CD4-positive, CD25-positive, alpha-beta regulatory T cell (primary cell): ENCODE measurements at places on chromosomes 13 and 19. TPM values are rescaled to one million over a fixed set of nuclear protein-coding genes. Genes with fewer than 3 reads are reported as not detected.

DNA sequence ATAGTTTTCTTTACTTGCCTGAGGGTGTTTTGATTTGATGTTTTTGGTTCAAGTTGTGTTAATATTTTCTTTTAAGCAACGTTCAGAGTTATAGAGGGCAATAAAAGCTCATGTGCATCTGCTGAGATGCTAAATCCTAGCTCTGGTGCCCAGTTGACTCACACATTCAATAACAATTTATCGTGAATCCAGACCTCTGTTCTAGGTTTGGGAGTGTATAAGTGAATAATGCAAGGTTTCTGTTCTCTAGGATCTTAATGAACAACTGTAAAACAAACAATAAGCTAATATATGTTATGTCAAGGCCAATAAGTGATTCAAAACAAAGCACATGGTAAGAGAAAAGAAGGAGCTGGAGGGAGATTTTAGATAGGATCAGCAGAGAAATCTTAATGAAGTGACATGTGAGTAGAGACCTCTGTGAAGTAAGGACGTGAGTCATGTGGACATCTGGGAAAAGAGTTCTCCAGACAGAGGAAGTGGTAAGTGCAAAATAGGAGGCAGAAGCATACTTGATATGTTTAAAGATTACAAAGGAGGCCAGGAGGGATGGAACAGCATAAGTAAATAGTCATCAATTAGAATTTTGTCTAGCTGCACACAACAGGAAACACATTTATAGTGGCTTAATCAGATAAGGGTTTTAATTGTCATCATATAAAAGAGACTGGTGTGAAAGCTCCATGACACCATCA lies 278.5 kb upstream of the HTR2A start:
- no peak for DNase-seq
- H3K36me3 ChIP-seq = no peaks in the 10 kb centered on the region
- H3K27ac ChIP-seq = no peak overlapping the region
- H3K4me3 ChIP-seq = no peak overlapping the region
- H3K4me1 ChIP-seq = no peaks in the 10 kb centered on the region

GRCh38 chr19:9039728-9040127 lies 29.5 kb upstream of the MUC16 start:
- no peak overlapping the region for H3K27ac ChIP-seq
- H3K36me3 ChIP-seq = no peaks in the 10 kb centered on the region
- H3K4me1 ChIP-seq = no peaks in the 10 kb centered on the region
- DNase-seq = no peak

DNA sequence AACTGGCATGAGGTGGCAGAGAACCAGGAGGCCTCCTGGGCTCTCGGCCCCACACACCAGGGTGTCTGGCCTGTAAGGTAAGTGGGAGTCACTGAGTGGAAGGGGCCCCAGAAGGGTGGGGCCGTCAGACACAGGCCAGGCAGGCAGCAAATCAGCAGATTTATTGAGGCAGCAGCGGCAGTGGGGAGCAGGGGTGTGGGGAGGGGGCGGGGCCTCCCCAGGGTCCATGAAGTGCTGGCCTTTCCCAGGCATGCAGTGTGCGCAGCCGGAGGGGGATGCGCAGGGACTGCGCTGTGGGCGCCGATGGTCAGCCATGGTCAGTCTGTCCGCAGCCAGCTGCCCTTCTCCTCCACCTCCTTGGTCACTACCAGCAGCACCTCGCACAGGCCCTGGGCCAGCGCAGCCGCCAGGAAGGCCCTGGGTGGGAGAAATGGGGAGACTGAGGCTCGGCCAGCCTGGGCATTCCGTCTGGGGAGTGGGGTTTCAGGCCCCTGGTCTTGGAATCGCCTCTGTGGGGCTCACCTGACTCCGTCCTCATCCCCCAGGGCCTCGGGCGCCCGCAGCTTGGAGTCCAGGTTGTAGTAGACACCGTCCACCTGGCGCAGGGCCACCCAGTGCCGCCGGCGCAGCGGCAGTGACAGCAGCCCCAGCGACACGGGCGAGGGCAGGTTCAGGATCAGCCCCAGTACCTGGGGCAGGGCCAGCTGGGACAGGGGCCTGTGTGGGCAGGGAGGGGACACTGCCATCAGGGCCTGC lies 5.0 kb downstream of the JOSD2 start:
- no peak overlapping the region for H3K4me3 ChIP-seq
- no peaks in the 10 kb centered on the region for H3K36me3 ChIP-seq
- no peak overlapping the region for H3K27ac ChIP-seq
- no peak for DNase-seq

DNA sequence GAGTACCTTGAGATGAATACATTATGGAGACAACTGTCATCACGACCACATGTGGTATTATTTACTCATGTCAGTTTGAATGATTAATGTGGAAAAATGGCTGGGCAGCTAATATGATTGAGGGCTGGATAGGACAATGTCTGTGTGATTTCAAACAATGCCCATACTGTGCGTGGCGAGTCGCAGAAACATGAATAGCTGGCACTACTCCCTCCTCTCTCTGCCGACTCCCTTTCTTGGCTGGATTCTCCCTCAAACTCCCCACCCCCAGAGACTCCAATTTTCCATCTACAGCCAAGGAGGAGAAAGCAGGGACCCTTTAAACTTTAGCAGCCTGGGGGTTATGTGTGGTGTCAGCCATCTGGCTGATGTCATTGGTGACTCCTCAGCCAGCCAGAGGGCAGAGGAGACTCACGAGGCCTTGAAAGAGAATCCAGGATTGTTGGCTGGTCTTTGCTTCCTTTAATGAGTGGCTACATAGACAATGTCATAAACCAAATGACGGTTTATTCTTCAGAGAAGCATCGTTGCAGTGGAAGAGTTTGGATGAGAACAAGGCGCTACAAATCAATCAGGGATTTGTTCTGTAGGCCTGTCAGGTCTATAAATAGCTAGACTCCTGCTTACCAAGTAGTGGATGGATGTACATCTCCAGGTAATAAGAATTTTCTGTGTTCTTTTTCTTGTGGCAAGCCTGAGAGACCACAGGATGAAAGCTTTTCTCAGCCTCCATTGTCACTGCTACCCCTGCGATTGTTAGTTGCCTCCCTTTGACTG lies 165.6 kb downstream of the DLEU7 start:
- no peak overlapping the region for H3K27ac ChIP-seq
- H3K36me3 ChIP-seq = no peaks in the 10 kb centered on the region
- DNase-seq = no peak
- no peak overlapping the region for H3K4me3 ChIP-seq

- H3K27me3 ChIP-seq = no peaks in the 10 kb centered on the region
- H3K4me3 ChIP-seq = no peak overlapping the region
- no peaks in the 10 kb centered on the region for H3K36me3 ChIP-seq
- H3K27ac ChIP-seq = no peak overlapping the region
Measured at GRCh38 chr19:35777086-35777841, 1.9 kb downstream of the ARHGAP33 start.

DNA sequence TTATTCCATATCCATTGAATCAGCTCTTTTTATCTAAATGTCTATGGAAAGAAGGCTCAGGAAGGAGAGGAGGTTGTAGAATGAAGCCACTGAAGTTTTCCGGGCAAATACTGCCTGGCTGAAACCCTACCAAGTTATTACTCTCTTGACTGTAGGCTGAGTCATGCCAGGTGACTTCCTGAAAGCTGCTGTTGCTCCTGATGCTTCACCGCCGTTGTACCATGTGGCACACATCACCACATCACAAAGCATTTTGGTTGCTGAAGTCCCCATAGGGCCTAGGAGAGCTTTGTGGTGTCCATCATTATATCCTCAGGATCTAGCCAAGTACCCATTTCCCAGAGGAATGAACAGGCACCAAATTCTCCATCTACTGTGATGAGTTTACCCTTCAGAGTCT lies 11.1 kb upstream of the TDRD12 start:
- no peaks in the 10 kb centered on the region for H3K27me3 ChIP-seq
- H3K4me1 ChIP-seq = peaks cover 3% of the 10 kb centered on the region
- no peak overlapping the region for H3K4me3 ChIP-seq
- DNase-seq = peak; percentile 64

DNA sequence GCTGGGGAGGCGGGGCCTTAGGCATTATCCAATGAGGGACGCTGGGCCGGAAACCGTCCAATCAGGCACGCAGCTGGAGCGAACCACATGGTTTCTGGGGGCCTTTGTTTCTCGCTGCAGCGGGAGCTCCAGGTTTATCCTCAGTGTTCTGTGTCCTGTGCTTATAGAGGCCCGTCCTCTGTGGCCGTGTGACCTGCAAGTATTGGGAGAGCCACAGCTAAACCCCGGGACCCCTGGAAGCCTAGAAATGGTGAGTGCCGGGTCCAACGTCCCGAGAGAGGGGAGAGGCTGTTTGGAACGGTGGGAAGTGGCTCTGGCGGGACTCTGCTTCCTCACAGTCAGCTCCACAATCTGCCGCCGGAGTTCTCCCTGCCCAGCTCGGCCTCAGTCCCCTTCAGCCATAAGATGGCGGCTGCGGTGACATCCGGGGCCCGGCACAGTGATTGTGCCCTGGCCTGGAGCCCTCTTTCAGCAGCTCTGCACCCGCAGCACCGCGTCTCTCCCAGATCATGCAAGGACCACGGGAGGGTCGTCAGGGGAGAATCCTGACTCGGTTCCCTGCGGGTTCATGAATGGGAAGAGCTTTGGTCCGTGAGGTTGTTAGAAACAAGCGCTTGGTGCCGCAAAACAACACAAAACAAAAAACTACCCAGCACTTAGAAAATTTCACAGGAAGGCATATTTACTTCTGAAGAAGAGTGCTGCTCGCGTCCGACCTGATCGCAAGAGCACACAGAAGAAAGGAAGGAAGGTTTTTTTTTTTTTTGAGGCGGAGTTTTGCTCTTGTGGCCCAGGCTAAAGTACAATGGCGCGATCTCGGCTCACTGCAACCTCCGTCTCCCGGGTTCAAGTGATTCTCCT lies at the start of gene ZNF253:
Gene ZNF253, plus strand, starts transcription at position 133 of the 861 bp plus-strand sequence. Its CDS starts 115 bp downstream, at position 248.
- H3K27ac ChIP-seq = peak within 1 kb of the TSS; percentile 91
- DNase-seq = peak; percentile 87
- H3K27me3 ChIP-seq = no peaks in the 10 kb centered on the region

DNA sequence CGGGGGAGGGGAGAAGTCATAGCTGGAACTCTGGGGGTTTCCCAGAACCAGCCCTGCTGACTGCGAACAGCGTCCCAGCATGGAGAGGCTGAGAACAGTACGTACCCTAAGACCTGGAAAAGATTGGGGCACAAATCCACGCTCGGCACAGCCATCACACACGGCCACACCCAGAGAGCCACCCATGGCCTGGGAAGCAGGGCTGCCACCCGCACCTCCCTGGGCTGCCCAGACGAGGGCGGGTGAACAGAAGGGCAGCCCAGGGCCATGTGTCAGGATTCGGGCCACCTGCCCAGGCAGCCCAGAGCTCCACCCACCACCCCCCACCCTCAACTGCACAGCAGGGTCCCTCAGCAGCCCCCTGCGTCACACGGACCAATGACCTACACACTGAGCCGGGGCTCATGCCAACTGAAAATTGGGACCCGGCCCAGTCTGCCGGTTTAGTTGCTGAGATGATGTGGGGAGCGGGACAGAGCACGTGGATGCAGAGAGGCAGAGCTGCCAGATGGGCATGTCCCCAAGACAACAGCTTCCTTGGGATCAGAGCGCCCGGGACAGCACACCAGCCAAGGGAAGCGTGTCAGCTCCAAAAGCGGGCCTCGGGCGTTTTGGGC lies 8.5 kb downstream of the UBXN6 start:
- no peaks in the 10 kb centered on the region for H3K4me1 ChIP-seq
- no peak overlapping the region for H3K27ac ChIP-seq
- H3K36me3 ChIP-seq = peaks cover 69% of the 10 kb centered on the region
- no peaks in the 10 kb centered on the region for H3K27me3 ChIP-seq

DNA sequence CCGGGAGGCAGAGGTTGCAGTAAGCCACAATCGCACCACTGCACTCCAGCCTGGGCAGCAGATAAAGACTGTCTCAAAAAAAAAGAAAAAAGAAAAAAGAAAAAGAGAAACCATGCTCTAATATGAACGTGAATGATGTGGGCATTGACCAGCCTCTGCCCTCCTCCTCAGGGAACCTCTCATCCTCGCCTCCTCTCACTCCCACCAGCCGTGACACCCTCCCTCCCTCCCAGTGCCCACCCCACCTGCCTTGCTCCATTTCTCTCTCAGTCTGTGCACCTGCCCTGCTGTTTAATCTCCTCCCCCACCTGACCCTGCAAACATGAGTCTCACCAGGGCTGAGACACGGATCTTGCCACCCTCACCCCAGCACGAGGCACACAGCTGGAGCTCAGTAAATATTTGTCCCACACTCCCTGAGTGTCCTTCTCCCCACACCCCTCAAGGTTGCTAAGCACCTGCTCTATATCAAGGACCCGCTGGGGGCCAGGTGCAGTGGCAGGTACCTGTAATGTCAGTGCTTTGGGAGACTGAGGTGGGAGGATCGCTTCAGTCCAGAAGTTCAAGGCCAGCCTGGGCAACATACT lies 7.5 kb upstream of the BCAT2 start:
- H3K4me3 ChIP-seq = no peak overlapping the region
- H3K27me3 ChIP-seq = no peaks in the 10 kb centered on the region
- no peak for DNase-seq
- no peak overlapping the region for H3K27ac ChIP-seq
- no peaks in the 10 kb centered on the region for H3K4me1 ChIP-seq

GRCh38 chr19:52942386-52943133 lies 19.3 kb upstream of the ZNF888 start:
- peaks cover 1% of the 10 kb centered on the region for H3K36me3 ChIP-seq
- H3K4me3 ChIP-seq = peak overlapping the region; percentile 91
- H3K27me3 ChIP-seq = no peaks in the 10 kb centered on the region
- H3K27ac ChIP-seq = peak overlapping the region; percentile 74
- H3K4me1 ChIP-seq = peaks cover 13% of the 10 kb centered on the region

- H3K4me3 ChIP-seq = no peak overlapping the region
- no peak for DNase-seq
- H3K27me3 ChIP-seq = no peaks in the 10 kb centered on the region
- H3K36me3 ChIP-seq = no peaks in the 10 kb centered on the region
Measured at GRCh38 chr19:7224995-7225394, 69.2 kb downstream of the INSR start.

GRCh38 chr13:62524061-62524460 lies 1108.4 kb upstream of the PCDH20 start:
- no peaks in the 10 kb centered on the region for H3K4me1 ChIP-seq
- no peak overlapping the region for H3K4me3 ChIP-seq
- DNase-seq = no peak
- no peaks in the 10 kb centered on the region for H3K27me3 ChIP-seq
- no peak overlapping the region for H3K27ac ChIP-seq

GRCh38 chr13:105278943-105279381 lies 1256.5 kb downstream of the EFNB2 start:
- no peaks in the 10 kb centered on the region for H3K36me3 ChIP-seq
- H3K27ac ChIP-seq = no peak overlapping the region

DNA sequence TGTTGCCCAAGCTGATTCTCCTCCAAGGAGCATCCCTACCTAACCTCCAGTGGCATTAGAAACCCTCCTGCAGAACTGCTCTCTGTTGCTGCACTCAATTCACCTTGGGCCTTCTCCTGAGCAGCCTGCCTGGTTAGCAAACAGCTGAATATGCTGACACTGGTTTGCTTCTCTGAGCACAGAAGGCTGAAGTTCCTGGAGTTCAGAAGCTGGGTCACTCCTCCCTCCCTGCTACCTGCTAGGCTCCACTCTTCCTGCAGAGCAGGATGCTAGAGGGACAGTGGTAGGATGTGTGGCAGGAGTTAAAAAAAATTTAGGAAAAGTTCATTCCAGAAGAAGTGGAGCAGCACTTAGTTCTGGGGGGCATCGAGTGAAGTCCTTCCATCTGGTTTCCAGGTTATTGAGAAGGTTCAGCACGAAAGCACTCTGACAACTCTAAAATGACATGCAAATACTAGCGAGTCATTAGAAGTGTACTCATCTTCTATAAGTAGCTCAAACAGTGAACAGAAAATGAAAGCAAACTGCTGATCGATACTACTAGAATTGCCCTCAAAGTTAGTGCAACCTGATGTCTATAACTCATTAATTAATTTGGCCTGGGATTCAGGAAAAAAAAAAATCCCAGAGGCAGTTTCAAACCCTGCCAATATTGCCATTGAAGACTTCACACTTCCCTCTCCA lies 293.7 kb downstream of the POU4F1 start:
- no peaks in the 10 kb centered on the region for H3K27me3 ChIP-seq
- no peaks in the 10 kb centered on the region for H3K4me1 ChIP-seq
- H3K27ac ChIP-seq = no peak overlapping the region
- no peaks in the 10 kb centered on the region for H3K36me3 ChIP-seq
- no peak for DNase-seq
- no peak overlapping the region for H3K4me3 ChIP-seq

KMT2B gene
- polyA plus RNA-seq = 0.49 TPM
